ENCODE measurements at places on chromosomes 16 and 17.

DNA sequence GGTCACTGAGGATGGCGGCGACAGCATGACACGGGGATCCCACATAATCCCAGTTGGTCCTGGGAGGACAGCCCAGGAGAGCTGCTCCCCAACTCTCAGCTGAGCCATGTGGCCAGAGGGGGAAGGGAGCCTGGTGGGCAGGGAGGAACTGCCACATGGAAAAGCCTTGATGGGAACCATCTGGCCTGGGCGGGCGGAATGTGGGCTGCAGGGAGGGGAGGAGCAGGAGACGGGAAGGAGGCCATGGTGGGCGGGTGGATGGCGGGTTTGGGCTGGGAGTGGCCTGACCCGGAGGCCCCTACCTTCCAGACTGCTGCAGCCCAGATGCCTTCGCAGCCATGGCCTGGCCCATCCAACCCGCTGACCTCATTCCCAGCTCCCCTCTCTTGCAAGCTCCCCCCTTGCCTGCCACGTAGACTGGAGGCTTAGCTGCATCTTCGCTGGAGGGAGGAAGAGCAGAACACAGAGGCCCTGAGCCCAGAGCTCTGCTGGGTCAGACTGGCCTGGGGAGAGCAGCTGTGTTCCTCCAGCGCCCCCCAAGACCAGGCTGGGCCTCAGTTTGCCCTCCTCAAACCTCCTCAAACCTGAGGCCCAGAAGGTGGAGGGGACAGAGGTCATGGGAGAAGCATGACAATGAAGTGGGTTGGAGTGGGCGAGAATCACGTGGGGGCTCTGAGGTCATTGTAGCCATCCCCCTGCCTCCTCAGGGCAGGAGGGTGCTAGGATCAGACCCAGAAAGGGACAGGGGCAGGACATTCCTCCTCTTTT is 8.2 kb upstream of the COL1A1 start:
- DNase-seq = no peak

DNA sequence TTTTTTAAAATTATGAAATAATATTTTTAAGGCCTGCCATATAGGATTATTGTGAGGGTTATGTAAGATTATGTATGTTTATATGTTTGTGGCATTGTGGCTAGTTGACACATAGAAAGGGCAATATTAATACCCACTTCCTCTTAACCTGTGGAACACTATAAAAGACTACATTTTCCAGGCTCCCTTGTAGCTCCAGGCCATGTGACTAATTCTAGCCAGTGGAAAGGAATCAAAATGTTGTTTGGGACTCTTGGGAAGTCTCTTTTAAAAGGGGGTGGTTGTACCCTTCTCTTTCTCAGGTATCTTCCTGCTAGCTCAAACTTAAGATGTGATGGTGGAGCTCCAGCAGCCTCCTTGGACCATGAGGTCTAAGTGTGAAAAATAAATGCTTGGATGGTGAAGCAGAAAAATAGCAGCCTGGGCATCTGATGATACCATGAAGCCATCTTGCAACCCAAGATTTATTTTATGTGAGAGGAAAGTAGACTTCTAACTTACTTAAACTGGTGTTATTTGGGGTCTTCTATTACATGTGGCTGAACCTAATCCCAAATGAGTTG is 39.2 kb downstream of the TEKT5 start:
- no peak for DNase-seq

DNA sequence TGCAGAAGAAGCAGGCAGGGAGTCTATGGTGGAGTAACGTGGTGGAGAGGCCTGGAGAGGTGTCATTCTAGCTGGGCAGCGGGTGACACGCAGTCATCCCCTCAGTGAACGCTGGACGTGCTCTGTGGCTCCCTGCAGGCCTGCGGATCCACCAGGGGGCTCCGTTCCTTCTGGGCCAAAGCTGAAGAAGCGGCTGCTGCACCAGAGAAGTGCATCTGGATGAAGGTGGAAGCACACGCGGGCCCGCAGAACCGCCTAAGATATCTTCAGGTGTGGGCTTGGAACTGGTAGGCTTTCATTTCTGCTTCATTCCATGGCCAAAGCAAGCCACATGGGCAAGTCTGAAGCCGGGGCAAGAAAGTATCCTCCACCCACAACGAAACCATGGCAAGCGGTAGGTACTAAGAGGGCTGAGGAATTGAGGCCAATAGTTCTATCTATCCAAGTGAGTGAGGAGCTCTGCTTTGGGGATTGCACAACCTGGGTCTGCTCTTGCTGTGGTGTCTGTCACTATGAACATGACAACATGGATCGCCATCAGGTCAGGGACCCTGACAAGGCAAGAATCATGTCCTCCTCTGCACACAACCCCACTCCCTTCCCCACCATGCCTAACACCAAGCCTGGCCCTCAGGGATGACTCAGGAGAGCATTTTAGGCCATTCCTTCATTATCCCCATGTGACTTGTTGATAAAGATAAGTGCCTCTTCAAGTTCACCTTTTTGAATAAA is 78.9 kb upstream of the FBXO47 start:
- DNase-seq = no peak

DNA sequence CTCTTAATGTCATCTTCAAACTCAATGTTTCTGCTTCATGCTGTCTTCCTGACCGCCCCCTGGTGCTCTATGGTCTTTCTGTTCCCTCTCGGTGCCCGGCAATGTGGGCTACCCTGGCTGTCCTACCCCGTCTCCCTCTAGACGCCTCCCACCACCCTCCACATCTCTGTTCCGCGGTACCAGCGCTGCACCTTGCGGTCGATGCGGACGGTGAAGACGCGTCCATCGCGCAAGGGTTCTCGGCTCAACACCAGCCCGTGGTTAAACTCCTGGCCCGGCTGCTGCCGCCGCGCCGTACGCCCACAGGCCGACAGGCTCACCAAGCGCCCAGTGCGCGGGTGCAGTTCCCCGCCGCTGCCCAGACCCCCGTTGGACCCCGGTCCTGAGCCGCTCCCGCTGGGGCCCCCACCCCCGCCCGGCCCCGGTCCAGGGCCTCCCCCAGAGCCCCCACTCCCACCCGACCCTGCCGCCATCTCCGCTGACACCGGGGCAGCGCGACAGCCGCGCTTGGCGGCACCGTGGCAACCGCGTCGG is at the start of gene NEURL4:
Gene NEURL4 (minus strand): TSS at position 496 of the 534 bp plus-strand sequence. CDS start 23 bp downstream, at position 473.
- DNase-seq = peak; percentile 52

GRCh38 chr17:8314797-8315763 is 5.0 kb downstream of the ARHGEF15 start:
- DNase-seq = no peak

DNA sequence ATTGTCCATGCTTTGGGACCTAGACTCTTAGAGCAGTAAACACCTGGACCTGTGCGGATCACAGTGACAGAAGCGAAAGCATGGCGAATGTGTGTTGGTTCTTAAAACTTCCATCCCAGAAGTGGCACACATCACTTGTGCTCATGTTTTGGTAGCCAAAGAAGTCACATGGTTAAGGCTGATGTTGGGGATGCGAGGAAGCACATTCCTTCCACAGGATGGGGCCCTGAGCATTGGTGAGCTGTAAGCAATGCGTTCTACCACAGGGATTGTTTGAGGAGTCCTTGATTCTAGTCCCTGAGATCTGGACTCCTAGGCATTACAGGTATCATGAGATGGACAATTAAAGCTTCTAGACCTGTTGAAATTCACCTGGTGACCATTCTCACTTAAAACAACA is 375.9 kb downstream of the UTP18 start:
- no peak for DNase-seq

DNA sequence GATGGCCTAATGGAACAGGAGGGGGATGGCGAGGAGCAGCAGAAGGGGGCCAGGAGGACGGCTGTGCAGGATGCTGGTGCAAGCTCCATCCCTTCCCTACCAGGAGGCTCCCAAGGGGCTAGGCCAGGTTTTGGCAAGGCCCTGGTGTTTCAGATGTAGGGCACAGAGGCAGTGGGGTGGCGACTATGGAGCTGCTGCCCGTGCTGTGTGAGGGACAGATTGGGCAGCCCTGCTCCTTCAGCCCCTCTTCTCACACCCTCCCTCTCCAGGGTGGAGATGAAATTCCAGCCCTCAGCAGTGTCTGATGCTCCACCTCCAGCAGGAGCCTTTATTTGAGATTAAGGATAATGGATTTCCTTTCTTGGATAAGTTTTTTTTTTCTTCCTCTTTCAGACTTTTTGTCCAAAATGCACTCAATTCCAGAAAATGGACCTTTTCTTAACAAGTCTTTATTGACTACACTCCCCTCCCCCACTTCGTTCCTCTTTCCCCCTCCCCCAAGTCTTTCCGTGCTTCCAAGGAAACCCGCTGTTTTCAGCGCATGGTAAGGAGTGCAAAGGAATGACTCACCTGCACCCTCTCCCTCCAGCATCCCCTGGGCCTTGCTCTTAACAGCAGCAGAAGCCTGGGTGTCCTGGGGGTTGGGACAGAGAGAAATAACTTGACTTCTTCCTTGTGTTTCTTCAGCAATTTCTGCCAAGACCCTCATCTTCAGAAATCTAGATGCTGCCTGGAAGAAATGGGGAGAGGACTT is 95.2 kb downstream of the CCDC182 start:
- DNase-seq = no peak

GRCh38 chr17:29433541-29433940 is 43.4 kb downstream of the TAOK1 start:
- peak; percentile 1 for DNase-seq

GRCh38 chr17:10022416-10022815 is 117.3 kb upstream of the RCVRN start:
- no peak for DNase-seq

GRCh38 chr17:27446569-27447301 is 9.5 kb upstream of the KSR1 start:
- DNase-seq = no peak

- no peak for DNase-seq
These were observed 9.9 kb upstream of the ALKBH5 start for GRCh38 chr17:18173740-18174139.

- no peak for DNase-seq
These were observed 271.4 kb downstream of the MAF start for GRCh38 chr16:79329166-79329521.

DNA sequence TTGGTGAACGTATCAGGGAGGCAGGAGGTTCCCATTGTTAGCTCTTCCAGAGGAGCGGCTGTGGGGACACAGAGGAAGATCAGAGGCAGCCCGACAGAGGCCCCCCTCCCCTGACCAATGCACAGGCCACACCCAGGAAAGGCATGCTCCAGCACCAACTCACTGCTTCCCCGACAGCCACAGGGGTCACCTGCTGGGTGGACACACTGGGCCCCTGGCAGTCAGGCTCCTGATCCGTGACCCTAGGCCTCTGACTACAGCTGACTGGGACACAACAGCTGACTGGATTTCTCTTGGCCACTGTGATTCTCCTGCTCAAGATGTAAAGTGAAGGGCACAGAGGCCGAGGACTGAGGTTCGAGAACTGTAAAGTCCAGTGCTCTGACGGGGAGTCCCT is 63.5 kb downstream of the IL21R start:
- DNase-seq = no peak

GRCh38 chr16:79765901-79766394 is 165.4 kb upstream of the MAF start:
- no peak for DNase-seq

DNA sequence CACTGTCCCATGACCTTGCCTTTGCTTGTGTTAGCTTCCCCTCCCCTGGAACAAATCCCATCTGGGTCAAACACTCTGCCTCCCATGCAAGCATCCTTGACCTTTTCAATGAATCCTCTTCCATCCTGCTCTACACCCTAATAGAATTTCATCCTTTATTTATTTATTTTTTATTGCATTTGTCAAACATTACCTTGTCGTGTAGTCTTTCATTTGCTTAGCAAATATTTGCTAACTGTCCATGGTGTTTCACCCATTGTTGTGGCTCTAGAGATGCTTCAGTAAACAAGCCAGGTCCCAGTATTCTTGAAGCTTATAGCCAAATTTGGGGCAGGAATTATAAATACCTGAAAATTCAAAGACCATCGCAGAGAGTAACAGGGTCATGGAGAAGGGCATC is 51.0 kb upstream of the MRTFB start:
- DNase-seq = no peak

DNA sequence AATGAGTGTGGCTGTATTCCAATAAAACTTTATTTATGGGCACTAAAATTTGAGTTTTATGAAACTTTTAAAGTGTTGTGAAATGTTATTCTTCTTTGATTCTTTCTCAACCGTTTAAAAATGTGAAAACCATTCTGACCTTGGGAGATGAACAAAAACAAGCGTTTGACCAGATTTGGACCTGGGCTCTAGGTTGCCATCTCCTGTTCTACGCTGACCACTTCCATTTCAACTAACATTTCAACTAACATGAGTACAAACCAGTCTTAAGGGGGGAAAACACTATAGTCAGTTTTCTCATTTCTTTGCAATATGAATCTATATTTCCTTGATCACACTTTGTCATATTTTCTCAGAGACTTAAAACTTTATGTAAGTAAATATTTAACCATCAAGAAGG is 118.4 kb upstream of the IRX5 start:
- no peak for DNase-seq

DNA sequence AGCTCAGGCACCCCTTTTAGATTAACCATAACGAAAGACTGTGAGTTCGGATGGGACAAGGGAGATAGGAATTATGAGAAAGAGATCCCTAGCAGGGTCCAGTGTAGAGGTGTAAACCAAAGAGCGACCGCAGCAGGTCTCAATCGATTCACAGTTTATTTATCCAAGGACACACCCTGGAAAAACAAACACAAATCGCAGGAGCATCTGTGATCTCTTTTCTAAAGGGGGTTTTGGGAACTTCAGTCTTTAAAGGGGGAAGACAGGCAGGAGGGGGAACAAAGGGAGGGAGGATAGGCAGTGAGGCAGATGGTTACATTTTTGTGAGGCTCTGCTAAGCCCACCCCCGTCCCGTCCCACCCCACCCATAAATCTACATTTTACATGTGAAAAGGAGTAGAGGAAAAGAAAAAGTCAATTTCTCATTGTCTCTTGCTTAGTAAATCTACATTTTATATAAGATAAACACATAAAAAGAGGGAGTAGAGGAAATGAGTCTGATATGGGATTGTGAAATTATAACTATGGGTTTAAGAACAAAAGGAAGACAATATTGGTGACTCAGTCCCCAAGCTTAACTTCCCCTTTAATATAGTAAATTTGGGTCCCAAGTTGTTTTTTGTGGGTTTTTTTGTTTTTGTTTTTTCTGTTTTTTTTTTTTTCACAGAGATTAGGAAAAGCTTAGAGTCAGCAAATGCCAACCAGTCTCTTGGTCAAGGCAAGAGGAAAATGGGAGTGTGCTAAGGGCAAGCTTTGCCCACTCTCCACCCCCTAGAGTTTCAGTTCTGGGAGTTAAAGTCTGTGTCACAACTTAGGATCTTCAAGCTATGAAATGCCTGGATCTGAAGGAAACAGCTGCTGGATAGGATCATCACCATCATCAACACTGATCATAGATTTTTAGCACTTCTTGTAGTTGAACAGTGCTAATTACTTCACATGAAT is 160.9 kb upstream of the CDH5 start:
- no peak for DNase-seq

DNA sequence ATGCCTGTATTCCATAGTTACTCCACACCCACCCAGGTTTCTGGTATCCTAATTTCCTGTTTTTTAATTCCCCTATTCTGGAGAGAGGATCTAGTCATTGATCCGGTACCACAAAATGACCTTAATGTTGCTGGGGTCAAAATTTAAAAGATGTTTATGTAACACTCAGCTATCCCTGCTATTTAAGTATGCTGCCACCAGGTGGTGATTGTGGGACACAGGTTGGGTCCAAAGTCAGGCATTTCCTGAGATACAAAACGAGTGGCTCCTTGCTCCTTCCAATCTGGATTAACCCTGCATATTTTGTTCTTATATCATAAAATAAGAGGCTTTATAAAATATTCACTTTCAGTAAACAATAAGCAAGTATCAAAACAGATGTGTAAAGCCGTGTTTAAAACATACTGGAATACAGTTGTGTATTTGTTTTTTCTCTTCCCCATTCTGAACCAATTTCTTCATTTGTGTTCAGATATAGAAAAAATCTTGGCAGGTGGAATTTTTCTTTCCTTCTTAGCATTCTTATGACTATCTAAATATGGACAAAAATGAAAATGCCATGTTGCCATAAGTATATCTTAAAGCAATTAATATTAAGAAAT is 16.3 kb downstream of the HS3ST4 start:
- DNase-seq = peak; percentile 3
